ENCODE measurements at places on chromosomes 11 and 22.

DNA sequence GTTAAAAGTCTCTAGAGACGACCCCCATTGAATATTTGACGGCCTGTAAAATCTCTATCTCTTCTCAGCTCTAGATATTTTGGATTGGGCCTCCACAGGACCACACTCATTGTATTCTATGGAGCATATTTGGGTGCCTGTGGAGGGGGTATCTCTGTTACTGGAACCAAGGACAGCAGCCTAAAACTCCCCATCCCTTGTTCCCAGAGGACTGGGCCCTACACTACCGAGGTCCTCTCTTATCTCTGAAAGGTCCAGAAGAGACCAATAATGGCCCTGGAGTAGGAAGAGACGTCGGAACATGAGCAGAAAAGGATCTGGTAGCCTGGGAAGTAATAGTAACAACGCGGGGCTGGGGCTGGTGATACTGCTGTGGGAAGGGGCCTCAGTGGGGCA lies 542 bp downstream of the HPS4 start:
- DNase-seq: no peak

DNA sequence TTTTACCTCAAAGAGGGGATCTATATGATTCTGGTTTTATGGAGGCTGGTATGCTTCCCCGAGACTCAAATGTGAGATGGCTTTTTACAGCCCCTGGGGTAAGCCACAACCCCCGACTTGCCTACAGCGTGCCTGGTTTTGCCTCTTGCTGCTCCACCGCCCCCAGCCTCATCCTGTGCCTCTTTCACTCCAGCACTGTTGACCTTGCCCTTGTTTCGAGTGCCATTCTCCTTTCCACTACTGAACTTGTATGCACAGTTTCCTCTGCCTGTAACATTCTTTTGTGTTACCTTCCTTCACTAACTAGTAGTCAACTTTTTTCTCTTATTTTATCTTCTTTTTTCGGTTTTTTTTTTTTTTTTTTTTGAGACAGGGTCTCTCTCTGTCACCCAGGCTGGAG lies 219.0 kb upstream of the ZBED5 start:
- DNase-seq: no peak

- DNase-seq: no peak
These were observed 76.9 kb downstream of the KCNJ1 start for GRCh38 chr11:128790196-128790595.

DNA sequence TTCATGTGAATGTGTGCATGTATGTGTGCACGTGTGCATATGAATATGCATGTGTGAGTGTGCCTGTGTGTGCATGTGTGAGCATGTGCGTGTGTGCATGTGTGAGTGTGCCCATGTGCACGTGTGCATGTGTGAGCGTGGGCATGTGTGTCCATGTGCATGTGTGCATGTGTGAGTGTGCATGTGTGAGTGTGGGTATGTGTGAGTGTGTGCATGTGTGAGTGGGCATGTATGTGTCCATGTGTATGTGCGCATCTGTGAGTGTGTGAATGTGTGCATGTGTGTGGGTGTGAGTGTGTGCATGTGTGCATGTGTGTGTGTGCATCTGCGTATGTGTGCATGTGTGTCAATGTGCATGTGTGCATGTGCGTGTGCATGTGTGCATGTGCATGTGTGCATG lies 94.7 kb downstream of the ST3GAL4 start:
- no peak for DNase-seq

DNA sequence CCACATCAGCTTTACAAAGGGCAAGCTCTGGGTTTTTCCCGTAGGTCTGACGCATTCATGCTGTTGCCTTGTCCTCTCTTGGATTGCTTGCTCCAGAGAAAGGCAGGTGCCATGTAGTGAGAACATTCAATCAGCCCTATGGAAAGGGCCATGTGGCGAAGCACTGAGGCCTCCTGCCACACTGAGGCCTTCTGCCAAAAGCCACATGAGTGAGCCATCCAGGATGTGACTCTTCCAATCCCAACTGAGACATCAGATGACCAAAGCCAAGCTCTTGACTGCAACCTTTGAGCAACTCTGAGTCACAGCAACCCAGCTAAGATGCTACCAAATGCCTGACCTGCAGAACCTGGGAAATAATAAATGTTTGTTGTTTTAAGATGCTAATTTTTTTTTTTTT lies 9.0 kb upstream of the PANX3 start:
- DNase-seq: no peak

DNA sequence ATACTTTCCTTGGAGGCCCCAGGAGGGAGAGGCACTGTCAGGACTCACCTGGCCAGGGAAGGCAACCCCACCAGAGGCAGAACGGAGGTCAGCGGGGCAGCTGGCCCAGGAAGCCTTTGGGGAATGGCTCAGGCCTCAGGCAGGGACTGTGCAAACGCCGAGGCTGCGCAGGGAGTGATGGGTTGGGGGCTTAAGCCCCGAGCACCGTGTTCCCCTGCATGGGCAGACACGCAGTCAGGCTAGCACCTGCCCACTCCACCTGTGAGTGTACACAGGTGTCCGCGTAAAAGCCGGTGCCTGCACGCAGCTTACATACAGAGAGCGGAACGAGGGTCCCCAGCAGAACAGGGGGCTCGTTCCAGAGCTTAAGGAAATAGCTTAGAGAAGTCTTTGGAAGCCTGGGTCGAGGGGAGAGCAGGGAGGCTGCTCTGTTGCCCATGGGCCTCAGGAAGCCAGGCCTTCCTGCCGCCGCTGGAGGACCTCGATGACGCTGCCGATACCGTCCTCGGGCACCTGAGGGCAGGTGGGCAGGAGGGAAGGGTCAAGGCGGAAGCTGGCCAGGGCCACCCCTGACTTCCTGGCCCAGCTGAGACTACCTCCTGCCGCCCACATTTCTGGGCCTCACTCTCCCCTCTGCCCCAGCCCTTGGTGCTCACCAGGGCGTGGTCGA lies 4.0 kb downstream of the CASTOR1 start:
- no peak for DNase-seq

GRCh38 chr11:85346484-85346883 lies 280.7 kb downstream of the DLG2 start:
- DNase-seq: no peak

DNA sequence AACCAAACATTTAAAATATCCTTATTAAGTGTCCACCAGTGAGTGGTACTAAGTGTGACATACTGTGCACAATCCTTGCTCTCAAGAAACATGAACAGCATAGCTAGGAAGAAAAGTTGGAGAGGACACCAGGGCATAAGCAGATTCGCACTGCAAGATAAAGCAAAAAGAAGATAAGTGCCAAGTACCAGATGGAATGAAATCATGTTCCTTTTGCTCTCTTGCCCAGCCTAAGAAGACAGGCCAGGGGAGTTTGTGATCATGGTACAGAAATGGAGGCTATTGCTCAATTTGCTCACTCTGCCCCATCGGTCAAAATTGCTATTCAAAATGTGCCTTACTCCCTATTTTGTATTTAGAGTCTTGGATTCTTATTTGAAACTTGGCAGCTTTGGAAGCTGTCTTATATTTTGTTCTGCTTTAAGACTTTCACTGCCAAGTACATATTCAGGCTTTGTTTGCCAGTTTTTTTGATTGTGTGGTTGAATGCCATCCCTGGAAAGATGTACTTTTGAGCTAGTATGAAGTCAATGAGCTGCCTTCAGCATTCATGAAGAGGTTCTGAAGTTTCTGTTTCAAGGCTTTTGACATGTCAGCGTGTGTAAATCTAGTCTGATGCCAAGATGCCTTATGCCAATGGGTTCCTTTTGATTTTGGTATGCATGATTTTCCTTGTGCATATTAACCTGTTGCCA lies 90.3 kb downstream of the PAX6 start:
- no peak for DNase-seq

GRCh38 chr22:32307055-32307454 lies 50.6 kb upstream of the RFPL3 start:
- DNase-seq: no peak

- DNase-seq: peak; percentile 29
These were observed 2.3 kb downstream of the KRTAP5-11 start for GRCh38 chr11:71580057-71581003.

- DNase-seq: no peak
These were observed 13.8 kb upstream of the CCDC81 start for GRCh38 chr11:86360775-86361395.

GRCh38 chr22:36724836-36725235 lies 21.3 kb upstream of the CACNG2 start:
- no peak for DNase-seq

DNA sequence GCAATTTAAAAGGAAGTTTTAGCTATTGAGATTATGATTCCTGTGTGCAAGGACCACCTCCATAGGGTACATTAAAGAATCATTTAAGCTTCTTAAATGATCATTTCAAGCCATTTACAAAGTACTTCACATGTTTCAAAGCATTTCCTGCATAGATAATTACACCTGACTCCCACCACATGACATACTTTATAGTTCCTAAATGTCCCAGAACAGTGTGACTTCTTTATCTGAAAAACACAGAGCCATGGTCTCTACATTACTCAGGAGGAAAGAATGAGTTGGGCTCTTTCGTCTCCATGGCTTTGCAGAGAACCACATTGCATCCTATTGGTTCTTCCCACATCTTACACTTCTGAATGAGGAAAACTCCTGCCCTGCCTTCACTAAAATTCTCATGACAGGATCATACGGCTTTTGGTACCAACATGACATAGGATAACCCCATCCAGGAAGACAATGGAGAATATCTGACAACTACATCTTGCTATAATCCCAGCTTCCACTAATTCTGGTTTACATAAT lies 88.6 kb downstream of the ETS1 start:
- DNase-seq: no peak

DNA sequence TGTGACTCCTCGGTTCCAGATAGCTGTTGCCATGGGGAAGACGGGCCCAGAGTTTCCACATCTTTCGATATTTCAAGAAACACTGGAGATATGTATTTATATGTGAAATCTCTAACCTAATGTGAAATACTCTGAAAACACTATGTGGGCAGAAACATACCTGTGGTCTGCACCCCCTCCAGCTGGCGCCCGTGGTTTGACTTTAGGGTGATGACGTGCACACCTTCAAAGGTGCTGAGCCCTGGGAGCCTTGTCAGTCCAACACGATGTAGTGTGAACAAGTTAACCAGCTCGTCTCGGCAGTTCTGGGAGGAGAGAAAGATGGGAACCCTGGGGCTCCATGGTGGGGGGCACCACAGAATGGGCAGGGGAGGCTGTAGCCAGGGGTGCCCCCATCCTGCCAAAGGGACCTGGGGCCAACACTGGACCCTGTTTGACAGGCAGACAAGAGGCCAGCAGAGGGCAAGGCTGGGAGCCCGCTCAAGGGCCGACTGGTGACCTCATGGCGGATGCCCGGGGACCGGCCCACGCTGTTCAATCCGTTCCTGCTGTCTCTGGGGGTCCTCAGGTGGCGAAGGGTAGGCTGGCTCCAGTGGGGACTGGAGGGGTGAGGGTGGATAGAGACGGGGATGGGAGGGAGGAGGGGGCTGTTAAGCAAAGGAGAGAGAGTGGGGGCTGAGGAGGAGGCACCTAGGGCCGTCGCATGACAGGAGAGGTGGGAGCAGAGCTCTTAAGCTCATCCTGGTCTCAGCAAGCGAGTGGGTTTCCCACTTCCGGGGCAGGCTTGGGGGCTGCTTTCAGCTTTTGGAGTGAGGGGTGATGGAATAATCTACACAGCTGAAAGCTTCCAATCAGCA lies 43.8 kb downstream of the TRIOBP start:
- DNase-seq: no peak

- peak; percentile 51 for DNase-seq
These were observed 18.8 kb downstream of the CSNK1E start for GRCh38 chr22:38298312-38299005.

DNA sequence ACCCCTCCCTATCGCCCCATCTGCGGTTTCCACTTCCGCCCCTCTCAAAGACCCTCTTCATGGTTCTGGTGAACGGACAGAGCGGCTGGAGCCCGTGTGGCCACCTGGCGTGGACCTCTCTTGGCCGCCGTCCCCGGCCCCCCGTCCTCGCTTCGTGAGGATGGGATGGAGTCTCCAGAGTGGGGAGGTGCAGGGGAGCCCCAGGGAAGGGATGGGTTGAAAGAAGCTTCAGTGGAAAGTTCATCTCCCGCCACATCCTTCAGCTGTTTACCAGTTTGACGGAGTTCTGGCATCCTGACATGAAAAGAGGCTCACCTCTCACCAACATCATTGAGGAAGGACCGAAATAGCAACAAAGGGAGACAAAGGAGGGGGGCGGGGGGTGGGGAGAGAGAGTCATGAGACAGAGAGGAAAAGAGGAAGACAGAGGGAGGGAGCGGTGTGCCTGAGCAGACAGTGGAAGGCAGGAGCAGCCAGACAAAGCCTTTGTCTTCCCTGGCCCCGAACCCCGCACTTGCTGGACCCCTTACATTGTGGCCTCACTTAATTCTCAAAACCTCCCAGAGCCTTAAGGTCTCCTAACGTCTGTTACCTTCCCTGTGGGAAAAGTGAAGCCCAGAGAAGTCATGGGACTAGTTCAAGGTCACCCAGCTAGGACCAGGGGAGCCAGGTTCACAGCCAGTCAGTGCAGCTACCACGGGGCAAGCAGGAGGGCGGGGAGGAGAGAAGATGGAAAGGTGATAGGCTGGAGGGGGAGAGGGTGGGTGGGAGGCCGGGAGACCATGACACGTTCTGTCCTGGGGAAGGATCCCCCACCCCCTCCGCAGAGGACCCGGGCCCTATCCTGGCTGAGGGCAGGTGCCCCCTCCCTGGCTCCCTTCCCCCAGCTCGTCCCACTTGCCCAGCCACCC lies 54.9 kb downstream of the CD6 start:
- DNase-seq: peak; percentile 59

GRCh38 chr11:33559567-33559966 lies 141.1 kb downstream of the C11orf91 start:
- no peak for DNase-seq

DNA sequence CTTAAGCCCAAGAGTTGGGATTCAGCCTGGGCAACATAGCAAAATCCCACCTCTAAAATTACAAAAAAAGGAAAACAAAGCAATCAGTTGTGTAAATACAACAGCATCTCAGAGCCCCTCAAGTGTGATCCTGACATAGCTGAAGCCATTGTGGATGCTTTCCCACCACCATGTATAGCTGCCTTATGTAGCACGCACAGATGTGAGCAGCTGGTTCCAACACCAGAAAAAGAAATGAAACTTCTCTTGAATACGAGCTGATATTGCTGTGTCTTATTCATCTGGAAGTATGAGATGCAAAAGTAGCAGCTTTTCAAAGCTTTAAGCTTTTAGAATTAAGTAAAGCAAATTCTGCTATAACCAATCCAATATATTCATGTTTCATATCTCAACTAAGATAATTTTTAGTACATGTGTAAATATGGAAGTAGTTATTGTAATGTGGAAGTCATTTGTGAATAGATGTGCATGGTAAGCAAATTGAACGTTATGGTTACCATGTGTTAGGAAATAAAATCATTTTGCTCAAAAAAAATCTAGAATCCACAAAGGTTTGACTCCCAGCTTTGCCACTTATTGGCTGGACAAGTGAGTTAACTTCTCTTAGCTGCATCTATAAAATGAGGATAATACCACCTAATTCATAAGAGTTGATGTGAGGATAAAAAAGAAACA lies 63.2 kb downstream of the SGSM3 start:
- no peak for DNase-seq

DNA sequence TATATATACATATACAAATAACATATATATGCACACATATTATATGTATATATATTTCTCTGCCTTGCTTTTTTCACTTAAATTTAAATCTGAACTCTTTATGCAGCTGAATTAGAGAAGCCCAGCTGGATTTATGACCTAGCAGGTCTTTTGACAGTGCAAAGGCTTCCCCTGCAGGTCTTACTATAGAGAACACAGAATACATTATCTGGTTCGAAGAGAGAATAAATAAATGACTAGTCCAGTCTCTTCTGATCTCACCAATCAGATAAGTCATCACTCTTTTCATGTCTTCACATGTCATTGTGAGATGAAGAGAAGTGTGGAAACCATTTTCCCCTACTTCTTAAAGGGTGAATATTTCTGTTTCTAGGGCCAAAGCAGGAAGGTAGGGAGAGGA lies 58.2 kb downstream of the OR10A6 start:
- no peak for DNase-seq
